Stimulated activated CD4-positive, alpha-beta T cell treated with anti-CD3 and anti-CD28 coated beads, Interleukin-1b, Interleukin-23, amount 100 ng/mL, for 1 hour (primary cell): ENCODE measurements at places on chromosomes 3 and 15.

DNA sequence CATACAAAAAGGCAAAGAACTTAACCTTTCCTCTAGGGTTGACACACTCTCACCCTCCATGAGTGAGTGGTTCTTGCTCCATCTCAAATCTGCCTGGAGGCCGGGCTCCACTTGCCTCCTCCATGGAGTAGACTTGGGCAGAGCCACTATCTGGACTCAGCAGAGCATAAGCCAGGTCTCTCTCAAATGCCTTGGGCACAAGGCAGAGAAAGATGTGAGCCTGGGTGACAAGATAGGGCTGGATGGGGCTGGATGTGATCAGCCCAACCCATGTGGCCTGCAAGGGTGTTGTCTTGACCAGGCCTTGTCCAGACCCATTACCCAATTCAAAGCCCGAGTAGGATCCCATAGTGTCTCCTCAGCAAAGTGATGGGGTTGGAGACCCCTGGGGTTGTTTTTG, 4.2 kb upstream of the RPL29 start:
- no peak for DNase-seq

- DNase-seq: no peak
Observed at GRCh38 chr3:65974509-65974908, 64.2 kb downstream of the MAGI1 start.

GRCh38 chr3:113771993-113772392, 25.2 kb downstream of the ATP6V1A start:
- DNase-seq: no peak

DNA sequence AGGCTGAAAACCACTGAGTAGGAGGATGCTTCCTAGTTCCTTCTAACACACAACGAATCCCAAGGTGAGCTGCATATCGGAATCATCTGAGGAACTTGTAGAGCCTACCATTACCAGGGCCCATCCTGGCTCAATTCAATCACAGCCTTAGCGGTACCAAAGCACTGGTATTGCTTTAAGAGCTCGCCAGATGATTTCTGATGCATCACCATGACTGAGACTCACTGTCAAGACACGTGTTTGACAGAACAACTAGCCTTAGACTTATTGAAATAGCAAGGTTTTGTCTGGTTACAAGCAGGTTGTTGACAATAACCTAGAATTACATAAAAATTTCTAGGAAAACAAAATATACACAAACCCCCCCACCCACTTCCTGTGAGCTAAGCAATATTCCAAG, 68.5 kb downstream of the CBLB start:
- no peak for DNase-seq

GRCh38 chr3:179432451-179432850, 18.8 kb downstream of the GNB4 start:
- DNase-seq: no peak

DNA sequence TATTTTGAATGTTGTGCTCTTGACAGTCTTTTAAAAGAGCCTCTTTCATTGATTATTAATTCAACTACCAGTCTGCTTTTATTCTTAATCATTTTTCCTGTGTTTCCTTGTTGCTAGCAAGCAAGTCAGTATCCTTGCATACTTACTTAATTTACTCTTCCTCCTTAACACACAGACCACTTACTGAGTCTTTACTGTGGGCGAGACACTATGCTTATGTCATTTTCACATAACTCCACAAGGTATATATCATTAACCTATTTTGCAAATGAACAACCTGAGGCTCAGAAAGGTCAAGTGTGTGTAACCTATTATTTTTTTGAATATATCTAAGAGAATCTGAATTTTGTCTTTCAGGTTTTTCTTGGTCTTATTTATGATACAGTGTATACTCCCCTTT, 130.9 kb downstream of the WDR76 start:
- no peak for DNase-seq

GRCh38 chr3:37400945-37401344, 226.6 kb upstream of the LRRFIP2 start:
- DNase-seq: no peak

DNA sequence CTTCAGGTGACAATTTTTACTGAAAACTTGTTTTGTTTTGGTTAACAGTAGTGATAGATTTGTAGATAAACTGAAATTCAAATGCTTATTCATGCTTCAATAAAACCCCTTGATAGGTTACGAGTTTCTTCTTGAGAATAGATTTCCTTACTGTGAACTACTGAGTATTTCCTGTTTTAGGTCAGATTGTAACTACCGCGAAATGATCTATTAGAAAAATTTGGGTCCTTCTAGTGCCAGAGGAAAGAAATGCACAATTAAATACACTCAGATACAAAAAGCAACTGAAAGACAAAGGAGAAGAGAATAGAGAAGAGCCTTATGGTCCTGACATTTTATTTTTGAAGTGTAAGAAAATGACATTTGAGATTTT, 251.7 kb upstream of the TBL1XR1 start:
- no peak for DNase-seq

- peak; percentile 12 for DNase-seq
Observed at GRCh38 chr3:59450946-59451763, 401.3 kb upstream of the CFAP20DC start.

DNA sequence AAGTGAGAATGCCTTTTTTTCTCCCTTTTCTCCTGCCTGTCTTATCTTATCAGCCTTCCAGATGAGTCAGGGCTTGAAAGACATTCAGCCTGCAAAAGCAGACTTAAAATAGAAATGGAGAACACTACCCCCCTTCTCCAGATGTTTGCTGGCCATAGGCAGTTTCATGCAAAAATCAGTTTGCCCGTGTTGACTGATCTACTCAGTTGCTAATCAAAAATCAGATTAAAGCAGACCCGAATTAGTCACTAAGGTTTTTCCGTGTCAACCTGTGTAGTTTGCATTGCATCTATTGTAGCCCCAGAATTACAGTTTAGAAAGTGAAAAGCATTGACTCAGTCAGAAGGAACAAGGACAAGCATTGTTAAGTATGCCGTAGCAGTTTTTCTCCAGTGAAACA, 56.2 kb downstream of the IL5RA start:
- no peak for DNase-seq

GRCh38 chr3:51722362-51722761, 15.5 kb downstream of the GRM2 start:
- no peak for DNase-seq

DNA sequence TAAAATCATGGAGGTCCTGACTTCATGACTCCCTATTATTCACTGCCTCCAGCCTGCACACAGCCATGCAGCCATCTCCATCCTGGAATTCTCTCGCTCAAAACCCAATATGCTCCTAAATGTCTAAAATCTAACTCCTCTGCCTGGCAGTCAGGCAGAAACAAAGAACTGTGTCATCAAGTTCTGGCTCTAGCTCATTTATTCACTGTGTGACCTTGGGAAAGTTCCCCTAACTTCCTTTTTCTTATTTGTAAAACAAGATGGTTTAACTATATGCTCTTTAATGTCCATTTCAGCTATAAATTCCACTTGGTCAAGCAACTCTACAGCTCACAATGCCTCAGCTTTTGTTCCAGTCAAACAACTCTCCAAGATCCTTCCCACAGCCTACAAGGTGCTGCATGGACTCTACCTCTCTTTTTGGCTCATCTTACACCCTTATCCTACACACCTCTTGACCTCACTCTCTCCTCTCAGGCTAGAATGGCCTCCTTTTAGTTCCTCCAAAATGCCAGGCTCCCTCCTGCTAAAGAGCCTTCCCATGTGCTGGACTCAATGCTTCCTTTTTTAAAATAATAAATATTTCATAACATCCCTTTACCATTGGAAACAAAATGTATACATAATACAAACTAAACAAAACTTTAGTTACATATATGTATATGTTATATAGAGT, 16.4 kb downstream of the PIK3CB start:
- DNase-seq: no peak

GRCh38 chr3:143826296-143826695, 22.0 kb downstream of the SLC9A9 start:
- DNase-seq: no peak

GRCh38 chr3:33364531-33365128, 75.6 kb downstream of the UBP1 start:
- DNase-seq: no peak

GRCh38 chr3:1798711-1799405, 299.8 kb upstream of the CNTN4 start:
- no peak for DNase-seq

DNA sequence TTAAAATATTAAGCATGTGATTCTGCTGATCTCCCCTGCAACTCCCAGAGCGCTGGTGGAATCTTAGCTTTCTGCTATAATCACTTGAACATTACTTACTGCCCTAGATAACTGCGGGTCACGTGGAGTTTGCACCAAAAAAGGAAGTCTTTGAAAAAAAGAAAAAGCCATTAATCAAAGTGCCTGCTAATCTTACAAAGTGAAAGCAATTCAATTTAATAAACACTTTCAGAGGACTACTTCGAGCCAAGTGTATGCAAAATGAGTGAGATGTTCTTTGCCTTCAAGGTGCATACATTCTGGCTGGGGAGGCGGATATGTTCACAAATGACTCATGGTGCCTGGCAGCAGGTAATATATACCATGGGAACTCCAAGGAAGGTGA, 109.9 kb upstream of the GAP43 start:
- DNase-seq: no peak

GRCh38 chr3:37855363-37855970, 6.2 kb upstream of the CTDSPL start:
- peak; percentile 55 for DNase-seq

GRCh38 chr3:185365291-185366073, 2.5 kb downstream of the MAP3K13 start:
- no peak for DNase-seq

GRCh38 chr3:119018690-119019463, 15.8 kb downstream of the IGSF11 start:
- DNase-seq: no peak

GRCh38 chr3:119700269-119700919, 2.4 kb upstream of the CFAP91 start:
- no peak for DNase-seq

DNA sequence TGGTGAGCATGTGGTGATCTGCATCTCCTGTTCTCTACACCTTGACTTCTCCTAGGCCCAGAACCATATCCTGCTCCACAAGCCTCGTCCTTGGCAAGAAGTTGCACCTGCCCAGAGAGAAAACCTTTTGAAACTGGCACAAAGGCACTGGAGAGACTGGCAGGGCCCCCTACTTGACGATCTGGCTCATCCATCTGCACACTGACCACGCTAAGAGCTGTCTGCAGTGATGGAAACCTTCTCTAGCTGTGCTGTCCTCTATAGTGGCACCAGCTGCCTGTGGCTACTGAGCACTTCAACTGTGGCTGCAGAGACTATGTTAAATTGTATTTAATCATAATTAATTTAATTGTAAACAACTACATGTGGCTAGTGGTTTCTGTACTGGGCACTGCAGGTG, 26.2 kb upstream of the SRP14 start:
- DNase-seq: no peak

DNA sequence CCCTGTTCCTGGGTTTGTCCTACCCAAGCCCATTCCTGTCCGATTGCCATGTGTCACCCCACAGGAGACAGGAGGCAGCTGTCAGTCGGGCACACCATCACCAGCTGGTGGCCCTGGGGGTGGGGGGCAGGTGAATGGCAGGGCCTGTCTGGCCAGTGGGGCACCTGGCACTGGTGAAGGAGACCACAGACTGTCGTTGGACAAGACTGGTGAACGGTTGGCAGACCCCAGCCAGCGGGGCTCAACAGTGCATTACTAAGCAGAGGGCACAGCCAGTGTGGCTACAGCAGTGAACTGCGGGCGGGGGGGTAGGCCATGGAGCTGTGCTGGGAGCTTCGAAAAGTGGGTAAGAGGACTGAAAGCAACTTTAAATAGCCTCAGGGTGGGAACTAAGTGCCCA, 2.1 kb downstream of the SEMA7A start:
- no peak for DNase-seq

GRCh38 chr15:69279636-69280035, 19.1 kb upstream of the PAQR5 start:
- DNase-seq: no peak

- DNase-seq: no peak
Observed at GRCh38 chr3:197443506-197443905, 112.3 kb downstream of the BDH1 start.

GRCh38 chr3:151367448-151367847, 17.1 kb downstream of the P2RY12 start:
- no peak for DNase-seq

DNA sequence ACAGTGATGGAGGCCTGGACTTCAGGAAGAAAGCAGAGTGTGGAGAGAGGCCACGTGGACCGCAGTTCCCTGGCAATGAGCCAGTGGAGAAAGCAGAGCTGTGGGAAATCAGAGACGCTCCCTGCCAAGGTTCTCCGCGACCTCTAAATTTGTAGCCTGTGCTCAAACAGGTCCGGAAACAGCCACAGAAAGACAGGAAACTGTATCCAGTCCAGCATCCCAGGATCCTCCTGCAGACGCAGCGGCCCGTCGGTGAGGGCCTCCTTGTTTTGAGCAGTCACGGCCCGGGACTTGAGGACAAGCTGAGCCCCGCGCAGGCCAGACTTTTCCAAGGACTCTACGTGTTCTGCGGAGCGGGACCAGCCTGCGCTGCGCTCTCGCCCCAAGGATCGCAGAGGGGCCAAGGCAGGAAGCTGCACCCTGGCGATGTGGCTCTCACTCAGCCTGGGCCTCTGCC, 22.3 kb downstream of the RPSA start:
- no peak for DNase-seq

DNA sequence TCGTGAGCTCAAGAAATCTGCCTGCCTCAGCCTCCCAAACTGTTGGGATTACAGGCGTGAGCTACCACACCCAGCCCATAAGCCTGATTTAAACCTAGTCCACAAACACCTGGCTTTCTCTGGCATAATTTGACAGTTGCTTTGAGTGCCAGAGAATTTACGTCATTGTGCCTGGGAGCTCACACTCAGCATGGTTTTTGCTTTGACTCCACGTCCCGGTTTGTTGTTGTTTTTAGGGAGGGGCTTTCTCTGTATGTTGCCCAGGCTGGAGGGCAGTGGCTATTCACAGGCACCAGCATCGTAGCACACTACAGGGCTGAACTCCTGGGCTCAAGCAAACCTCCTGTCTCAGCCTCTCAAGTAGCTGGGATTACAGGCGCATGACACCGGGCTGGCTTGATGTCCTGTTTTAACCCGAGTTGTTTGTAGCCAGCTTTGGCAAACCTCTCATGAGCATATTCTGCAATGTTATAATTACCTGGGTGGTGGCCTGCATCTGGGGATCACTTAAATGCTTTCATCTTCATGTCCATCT, 32.7 kb downstream of the CEMIP start:
- no peak for DNase-seq

GRCh38 chr3:16496008-16496407, 17.5 kb downstream of the RFTN1 start:
- no peak for DNase-seq

GRCh38 chr3:178676077-178676476, 139.8 kb downstream of the KCNMB2 start:
- DNase-seq: no peak

GRCh38 chr3:64164349-64164748, 60.9 kb downstream of the PRICKLE2 start:
- no peak for DNase-seq

DNA sequence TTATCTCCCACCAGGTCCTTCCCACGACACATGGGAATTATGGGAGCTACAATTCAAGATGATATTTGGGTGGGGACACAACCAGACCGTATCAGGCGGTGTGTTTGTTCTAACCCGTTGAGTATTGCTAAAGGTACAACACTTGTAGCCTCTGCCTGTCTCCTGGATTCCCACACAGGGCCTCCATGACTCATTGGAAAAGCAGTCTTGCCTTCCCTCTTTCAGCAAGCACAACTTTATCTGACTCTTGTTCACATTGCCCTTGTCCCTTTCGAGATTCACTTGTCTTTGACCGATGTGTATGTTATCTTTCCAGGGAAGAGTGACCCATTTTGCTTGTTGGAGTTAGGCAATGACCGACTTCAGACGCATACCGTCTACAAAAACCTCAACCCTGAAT, 152.3 kb downstream of the MCTP2 start:
- DNase-seq: no peak

GRCh38 chr3:159082519-159082918, 280.7 kb downstream of the MFSD1 start:
- no peak for DNase-seq
